ENCODE measurements at places on chromosomes 5 and 9. TPM values are rescaled to one million over a fixed set of nuclear protein-coding genes. Genes with fewer than 3 reads are reported as not detected.

GRCh38 chr5:119404033-119404432 is 48.2 kb downstream of the TNFAIP8 start:
- no peak overlapping the region for H3K27ac ChIP-seq
- no peak overlapping the region for H3K4me3 ChIP-seq
- H3K27me3 ChIP-seq = no peaks in the 10 kb centered on the region
- no peak for DNase-seq
- H3K36me3 ChIP-seq = no peaks in the 10 kb centered on the region

DNA sequence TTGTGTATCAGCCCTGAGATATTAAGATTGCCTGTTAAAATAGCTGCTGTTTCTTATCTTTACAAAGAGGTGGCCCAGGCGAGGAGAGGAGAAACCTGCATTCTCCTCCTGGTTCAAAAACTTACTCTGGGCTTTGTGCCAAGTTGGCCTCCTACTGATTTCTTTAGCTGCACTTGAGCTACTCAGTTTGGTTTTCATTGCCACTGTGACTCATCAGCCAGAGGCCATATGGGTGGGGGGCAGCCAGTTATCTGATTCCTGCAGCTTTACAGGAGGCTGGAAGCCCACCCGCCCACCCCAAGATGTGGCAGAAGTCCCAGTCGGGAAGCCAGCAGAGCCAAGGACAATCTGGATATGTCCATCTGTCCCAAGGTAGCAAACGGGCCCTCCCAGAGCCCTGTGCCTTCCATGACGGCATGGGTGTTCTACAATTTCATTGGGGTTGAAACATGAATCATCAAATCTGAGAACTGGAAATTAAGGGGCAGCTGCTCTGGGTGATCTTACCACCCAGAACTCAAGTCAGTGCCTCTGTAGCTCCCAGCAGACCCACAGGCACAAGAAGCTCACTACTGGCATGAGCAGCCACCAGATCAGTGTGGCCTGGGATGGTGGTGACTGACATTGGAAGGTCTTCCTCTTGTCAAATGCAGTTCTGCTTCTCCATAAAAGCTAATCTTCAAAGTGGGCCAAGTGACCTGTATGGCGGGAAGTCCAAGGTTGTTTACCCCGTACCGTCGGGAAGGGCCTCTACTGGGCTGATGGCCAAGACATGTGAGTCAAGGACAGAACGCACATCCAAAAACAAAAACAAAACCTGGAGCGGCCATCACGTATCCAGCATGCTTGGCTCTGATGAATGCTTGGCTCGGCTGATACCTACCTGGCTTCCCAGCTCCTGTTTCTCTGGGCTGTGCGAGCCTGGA is 15.6 kb downstream of the FCN2 start:
- no peak for DNase-seq
- H3K4me1 ChIP-seq = no peaks in the 10 kb centered on the region
- H3K36me3 ChIP-seq = no peaks in the 10 kb centered on the region
- H3K27me3 ChIP-seq = peaks cover 5% of the 10 kb centered on the region
- H3K4me3 ChIP-seq = no peak overlapping the region
- H3K27ac ChIP-seq = no peak overlapping the region

CCDC171 gene
- total RNA-seq = 0.27 TPM

IL3 gene
- not detected for total RNA-seq

ATP6V0E1 gene
- 94.1 TPM for total RNA-seq

DNA sequence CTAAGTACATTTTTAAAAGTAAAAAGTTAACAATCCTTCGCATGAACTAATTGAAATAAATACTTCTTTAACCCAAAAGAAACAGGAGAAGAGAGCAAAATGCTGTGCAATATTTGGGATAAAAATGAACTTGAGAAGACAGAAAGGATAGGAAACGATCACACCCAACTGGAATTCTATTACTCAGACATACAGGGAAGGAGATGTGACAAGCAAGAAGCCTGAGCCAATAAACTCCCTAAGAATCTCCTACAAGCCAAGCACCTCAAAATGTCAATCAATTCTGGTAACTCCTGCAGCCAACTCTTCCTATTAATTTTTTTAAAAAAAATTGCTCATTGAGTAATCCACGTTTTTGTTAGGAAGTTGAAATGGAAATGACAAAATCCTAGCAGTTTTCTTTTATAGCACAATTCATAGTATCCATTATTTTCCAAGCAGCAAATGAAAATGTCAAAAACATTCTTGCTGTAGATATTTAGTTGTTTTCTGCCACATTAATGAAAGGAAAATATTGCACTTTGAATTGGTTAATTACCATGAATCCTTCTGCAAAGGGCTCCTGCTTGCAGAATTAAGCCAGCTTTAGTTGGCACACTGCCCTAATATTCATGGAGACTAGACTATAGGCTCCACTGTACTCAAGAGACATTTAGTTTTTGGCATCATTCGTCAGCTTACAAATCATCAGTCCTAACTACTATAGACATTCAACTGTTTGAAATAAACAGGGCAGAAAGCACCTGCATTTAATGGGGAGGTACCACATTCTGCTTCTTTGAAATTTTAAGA is 89.0 kb downstream of the RFX3 start:
- DNase-seq = no peak
- H3K27me3 ChIP-seq = no peaks in the 10 kb centered on the region
- H3K4me3 ChIP-seq = no peak overlapping the region
- no peak overlapping the region for H3K27ac ChIP-seq

DNA sequence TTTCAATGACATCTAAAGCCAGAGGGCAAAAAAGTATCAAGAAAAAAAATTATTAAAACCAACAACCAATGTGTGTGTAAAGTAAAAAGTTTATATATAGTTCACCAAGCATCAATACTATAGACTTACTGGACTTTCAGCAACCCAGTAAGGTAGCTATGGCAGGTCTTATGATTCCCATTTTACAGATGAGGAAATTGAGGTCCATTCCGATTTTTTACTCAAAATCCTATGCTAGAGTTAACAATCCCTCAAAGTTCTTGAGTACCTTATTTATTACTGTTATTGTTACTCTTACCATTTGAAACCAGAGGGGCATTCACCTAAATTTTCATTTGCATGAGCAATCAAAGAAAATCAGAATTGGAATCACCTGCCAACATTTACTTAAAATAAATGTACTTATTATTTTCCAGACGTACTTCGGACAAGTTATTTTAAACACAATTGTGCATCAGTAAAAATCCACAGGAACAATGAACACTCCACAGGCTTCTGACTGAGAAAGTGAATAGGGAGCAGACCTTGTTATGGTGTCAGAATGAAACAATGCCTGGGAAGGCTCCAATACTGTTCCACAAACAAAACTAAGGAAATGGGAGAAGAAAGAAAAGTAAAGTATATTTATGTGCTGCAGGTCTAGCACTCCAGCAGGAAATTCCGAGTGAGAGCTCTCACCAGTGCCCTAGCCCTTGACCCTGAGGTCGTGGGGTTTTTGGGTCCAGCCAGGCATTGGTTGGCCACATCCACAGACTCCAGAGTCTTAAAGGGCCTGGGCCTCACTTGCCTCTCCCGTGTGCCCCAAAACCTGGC is 229.9 kb downstream of the PIK3R1 start:
- no peak overlapping the region for H3K4me3 ChIP-seq
- no peaks in the 10 kb centered on the region for H3K36me3 ChIP-seq
- H3K4me1 ChIP-seq = peaks cover 3% of the 10 kb centered on the region
- H3K27ac ChIP-seq = no peak overlapping the region
- H3K27me3 ChIP-seq = no peaks in the 10 kb centered on the region

- H3K27ac ChIP-seq = no peak overlapping the region
- no peak overlapping the region for H3K4me3 ChIP-seq
- H3K27me3 ChIP-seq = peaks cover 3% of the 10 kb centered on the region
- H3K4me1 ChIP-seq = no peaks in the 10 kb centered on the region
- DNase-seq = no peak
These were observed 484.6 kb downstream of the SPATA31A7 start for GRCh38 chr9:61674465-61674864.

MRPL36 gene
- 99.7 TPM for total RNA-seq

CDH6 gene
- not detected for total RNA-seq

FOXD4L3 gene
- total RNA-seq = not detected

DNA sequence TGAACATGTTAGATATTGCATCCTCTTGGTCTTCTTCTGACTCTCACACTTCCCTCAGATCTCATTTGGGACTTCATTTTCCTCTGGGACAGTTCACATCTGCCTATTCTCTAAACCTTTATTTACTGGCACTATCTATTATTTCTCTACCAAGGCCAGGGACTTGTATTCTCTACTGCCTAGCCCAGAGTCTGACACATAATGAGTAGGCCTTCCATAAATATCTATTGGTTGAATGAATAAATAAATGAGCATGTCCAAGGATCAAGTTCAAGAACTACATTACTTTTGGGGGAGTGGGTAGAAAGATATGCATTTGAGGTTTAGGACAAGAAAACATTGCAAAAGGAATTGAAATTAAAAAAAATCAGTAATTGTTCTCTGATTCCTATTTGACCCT is 250.3 kb downstream of the TRIM32 start:
- no peaks in the 10 kb centered on the region for H3K4me1 ChIP-seq
- H3K4me3 ChIP-seq = no peak overlapping the region
- no peaks in the 10 kb centered on the region for H3K36me3 ChIP-seq
